ENCODE measurements at places on chromosomes 1 and 21.

GRCh38 chr21:32534113-32534512, 51.2 kb downstream of the TCP10L start:
- DNase-seq: no peak

DNA sequence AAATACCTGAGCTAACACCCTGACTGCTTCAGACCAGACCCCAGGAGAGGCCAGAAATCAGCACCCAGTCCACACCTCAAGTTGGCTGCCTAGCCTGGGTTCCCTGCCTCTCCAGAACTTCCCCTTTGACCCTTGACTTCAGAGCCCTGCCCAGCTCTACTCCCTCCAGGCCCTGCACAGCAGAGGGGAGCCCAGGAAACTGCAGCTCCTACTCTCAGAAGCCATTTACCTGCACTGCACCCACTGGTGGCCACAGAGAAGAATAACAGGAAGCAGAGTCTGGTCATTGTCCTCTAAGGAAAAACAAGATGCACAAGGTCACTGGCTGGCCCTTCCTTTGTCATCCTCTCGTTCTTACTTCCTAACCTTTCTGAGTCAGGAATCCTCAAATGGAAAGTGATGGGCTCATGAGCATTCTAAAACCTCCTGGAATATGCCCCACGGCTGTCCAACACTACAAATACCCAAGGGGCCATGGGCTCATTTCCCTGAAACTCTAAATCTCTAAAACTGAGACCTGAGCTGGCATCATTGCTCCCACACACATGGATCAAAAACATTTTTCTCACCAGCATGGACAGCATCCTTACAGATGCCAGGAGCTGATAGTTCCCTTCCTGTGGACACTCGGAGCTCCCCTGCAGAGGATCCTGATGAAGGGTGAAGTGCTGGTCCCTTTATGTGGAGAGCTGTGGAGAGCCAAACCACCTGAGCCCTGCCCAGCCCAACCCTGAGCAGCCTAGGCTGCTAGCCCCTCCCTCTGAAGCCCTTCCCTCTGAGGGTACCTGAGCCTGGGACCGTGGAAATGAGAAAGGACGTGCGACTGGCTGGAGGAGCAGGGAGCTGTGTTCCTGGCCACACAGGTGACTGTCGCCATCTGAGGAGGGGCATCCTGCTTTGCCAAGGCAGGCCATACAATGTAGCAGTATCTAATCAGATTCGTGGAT, at the start of gene ITLN2:
ITLN2 (minus strand) TSS at position 652 of the 947 bp plus-strand sequence; CDS start at position 584, 68 bp downstream.
- DNase-seq: no peak

GRCh38 chr1:235291599-235292091, 36.3 kb downstream of the ARID4B start:
- no peak for DNase-seq

DNA sequence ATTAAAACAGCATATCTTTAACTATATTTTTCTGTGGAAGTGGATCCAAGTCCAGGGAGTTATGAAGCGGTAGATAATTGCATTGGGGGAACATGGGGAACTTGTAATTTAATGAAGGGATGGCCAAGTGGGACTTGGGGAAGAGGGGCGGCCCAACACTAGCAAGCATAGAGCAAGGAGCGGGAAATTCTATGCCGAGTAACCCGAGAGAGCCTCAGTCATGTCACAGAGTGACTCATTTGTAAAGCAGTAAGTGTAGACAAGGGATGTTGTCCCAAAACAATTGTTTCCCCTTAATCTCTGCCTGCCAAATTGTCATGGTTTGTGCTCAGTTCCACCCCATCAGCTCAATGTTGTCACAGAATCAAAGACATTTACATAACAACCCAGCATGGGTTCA, 620.1 kb downstream of the AJAP1 start:
- no peak for DNase-seq

GRCh38 chr1:18628511-18628910, 2.1 kb upstream of the PAX7 start:
- no peak for DNase-seq

All from LNCaP clone FGC (cell line).